Suppressor macrophage treated with lipopolysaccharide for 4 hours (primary cell): ENCODE measurements at places on chromosomes 2 and 18.

DNA sequence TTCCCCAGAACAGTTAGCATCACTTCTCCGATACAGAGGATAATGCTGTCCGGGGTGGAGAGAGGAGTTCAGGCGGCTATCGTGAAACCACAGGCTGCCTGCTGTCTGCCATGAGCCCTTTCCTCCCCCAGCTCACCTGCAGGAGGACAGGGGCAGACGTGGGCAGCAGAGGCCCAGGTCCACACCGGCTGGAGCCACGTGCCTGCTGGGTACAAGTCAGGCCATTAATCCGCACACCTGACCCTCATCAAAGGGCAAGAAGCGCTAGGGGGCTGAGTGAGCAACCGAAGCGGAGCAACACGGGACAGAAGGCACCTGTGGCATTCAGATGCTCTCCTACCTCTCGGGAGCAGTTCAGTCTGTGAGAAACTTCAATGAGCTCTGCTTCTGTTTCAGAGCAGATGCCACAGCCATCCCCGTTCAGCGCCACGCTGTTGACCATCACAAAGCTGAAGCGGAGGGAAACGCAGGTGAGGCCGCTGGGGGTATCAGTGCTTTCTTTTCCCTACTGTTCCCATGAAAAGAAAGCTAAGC, 21.5 kb downstream of the MPPE1 start:
- no peak for DNase-seq

DNA sequence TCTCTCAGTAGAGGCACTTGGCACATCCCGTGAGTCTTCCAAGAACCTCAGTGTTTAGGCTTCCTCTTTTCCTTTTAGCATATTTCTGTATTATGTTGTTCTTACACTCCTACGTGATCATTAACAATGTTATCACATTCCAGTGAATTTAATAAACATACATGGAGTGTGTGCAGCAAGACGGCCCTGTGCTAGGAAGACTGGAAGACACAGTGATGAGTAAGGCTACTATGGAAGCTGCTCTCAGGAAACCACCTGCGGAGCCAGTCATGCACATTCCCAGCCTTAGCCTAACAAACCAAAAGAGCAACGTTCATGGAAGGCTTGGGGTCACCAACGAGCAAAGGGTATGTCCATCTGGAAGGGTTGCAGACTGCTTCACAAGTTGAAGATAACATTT, 103.4 kb downstream of the ETAA1 start:
- DNase-seq: no peak

- no peak for DNase-seq
Observed at GRCh38 chr2:211439011-211439410, 882.6 kb downstream of the CPS1 start.

- DNase-seq: peak; percentile 94
Observed at GRCh38 chr2:229330952-229331351, 59.9 kb upstream of the PID1 start.

DNA sequence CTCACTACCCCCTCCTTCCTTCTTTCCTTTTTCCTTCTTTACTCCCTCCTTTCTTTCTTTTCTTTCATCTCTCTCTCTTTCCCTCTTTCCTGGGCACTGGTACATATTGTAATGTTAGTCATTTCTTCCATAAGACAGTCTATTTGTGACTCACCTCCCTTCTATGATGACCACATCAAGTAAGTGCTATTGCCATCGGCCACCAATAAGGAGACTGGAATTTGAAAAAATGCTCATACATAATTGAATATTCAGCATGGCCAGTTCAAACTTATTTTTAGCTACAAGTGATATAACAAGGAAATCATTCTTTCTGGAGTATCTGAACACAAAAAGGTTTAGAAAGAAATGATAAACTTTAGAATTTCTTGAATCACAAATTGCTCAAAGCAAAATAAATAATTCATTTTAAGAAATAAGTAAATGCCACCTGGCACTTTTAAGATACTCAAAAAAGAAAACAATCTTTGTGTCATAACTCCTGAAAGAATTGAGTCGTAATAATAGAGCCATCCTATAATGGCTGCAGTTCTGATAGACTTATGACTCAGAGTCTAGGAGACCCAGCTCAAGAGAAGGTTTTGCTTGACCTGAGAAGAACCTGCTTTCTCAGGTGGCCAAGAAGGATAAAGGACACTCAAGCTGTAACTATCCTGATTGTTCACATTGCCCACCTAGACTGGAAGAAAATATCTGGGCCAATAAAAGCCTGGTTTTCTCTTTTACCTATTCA, 51.6 kb upstream of the CCBE1 start:
- DNase-seq: no peak

- no peak for DNase-seq
Observed at GRCh38 chr2:128363934-128364361, 45.3 kb upstream of the HS6ST1 start.

DNA sequence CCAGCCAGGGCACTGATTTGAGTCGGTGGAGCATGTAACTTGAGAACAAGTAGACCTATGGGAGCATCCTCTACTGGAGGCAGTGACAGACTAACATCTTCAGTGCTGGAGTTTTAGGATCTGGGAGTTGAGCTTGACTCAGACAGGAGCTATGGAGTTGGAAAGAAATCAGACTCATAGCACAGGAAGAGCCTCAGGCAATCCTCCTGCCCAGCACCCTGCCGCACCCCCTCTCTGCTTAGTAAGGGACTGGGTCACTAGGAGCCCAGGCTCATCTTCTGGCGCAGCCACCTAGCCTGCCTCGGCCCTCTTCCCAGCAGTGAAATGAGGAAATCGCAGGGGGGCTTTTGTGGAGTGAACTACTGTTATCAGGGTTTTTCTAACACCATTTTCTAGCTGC, 3.6 kb downstream of the ARID5A start:
- DNase-seq: no peak

GRCh38 chr2:234954551-234954992, 2.8 kb downstream of the SH3BP4 start:
- no peak for DNase-seq

DNA sequence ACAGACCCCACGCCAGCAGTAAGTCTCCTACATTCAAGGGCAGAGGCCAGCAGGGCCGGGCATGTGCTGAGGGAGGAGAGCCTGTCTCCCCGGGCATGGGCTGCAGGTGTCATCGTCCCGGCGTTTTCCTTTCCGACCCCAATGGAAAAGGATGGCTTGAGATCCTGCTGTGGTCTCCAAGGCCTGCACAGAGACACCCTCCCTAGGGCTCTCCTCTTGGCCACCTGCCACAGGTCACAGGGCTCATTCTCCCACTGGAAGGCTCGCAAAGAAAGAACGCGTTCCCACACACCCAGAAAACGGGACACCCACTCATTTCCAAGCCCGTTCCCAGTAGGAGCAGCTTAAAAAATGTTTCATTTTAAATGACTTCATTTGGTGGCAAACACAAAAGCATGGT, 41.0 kb downstream of the DIPK1C start:
- no peak for DNase-seq

- DNase-seq: no peak
Observed at GRCh38 chr2:88574445-88574844, 52.8 kb downstream of the EIF2AK3 start.

- DNase-seq: no peak
Observed at GRCh38 chr18:25862881-25863600, 227.4 kb downstream of the SS18 start.

DNA sequence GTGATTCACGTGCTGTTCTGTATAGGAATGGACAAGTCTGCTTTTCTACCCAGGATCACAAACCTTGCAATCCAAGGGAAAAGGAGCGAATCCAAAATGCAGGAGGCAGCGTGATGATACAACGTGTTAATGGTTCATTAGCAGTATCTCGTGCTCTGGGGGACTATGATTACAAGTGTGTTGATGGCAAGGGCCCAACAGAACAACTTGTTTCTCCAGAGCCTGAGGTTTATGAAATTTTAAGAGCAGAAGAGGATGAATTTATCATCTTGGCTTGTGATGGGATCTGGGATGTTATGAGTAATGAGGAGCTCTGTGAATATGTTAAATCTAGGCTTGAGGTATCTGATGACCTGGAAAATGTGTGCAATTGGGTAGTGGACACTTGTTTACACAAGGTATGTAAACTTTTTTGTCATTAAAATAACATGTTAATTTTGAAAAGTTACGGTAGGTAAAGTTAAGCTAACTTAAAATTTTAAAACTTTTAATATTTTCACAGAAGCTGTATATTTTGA, 33.0 kb downstream of the PPM1B start:
- DNase-seq: no peak

DNA sequence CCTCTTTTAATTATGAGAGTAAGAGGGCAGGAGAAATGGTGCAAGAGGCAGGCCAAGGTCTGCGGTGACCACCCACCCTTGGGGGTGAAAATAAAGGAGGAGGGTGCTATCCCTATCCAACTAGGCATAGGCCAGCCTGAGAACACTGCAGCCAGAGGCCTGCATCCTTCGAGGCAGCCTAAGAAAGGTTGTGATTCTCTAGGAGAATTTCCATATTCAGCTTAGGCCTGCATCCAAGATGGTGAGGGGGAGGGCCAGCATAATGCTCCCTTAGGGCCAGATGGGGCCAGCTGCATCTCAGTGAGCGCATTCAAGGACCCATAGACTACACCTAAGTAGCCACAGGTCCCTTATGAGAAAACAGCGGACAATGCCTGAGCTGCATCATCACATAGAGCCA, 3.5 kb upstream of the UPP2 start:
- DNase-seq: no peak

DNA sequence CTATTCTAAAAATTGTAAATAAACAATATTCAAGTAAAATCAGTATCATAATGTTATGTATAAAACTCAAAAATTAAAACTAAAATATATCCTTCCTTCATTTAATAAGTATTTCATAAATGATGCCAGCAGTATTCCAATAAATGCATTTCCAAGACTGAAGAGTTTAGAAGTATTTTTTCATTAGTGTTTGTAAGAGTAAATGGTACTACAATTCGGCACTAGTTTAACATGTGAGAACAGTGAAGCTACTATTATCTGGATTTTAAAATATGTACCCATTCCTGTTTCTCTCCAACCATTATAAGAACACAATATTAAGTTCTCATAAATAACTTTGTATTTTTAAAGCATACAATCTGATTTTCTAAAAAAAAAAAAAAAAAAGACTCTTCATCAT, 3.3 kb downstream of the BAZ2B start:
- DNase-seq: no peak

DNA sequence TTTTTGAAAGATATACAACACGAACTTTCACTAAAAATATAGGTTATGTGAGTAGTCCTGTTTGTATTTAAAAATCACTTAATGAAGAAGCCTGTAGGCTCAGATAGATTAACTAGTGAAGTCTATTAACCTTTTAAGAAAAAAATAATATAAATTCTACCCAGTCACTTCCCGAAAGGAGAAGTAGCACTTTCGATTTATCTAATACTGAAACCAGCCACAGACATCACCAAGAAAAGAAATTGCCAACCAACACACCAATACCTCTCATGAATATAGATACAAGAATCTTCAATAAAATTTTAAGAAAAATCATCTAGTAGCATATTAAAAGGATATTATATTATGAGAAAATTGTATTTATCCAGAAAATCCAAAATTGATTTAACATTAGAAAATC, 160.5 kb downstream of the GALNT13 start:
- DNase-seq: no peak

DNA sequence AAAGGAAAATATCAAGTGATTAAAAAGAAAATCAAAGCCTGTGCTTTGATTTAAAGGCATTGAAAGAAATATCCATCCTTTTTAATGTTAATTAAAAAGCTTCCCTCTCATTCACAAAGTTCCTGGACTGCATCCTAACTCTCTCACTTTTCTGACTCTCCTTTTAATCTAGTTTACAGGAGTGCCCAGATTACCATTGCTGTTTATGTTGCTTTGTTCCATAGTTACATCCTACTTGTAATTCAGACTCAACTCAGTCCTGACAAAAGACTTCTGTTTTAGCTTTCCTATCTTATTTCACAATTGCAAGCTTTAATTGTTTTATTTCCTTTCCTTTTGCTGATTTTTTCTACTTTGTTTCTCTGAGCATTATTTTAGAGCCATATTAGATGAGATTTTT, 160.7 kb upstream of the DTNA start:
- DNase-seq: no peak

- no peak for DNase-seq
Observed at GRCh38 chr2:158578703-158579330, 122.1 kb downstream of the PKP4 start.
